ENCODE measurements at places on chromosomes 12 and 14.

DNA sequence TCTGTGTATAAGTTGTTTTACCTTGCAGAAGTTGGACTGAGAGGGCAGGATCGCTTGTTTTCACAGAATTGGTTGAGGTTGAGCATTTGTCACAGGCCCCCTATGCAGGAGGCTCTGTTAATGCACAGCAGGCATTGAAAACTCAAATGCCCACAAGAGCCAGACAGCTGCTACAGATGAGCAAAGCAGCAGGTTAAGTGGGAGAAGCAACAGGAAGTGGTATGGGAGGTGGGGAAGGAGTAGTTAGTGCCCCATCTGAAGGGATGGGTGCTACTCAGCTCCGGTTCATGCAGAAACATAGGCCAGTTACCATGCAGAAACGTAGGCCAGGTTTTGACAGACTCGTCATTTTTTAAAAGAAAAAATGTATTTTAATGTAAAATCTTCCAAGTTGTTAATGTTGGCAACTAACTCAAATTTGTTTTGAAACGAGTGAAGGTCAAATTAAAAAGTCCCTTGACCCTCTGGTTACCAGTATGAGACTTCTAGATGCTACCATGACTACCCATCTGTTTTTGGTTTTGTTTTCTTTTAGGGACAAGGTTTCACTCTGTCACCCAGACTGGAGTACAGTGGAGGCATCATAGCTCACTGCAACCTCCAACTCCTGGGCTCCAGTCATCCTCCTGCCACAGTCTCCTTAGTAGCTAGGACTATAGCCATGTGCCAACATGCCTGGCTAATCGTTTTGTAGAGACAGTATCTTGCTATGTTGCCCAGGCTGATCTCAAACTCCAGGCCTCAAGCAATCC lies 84.7 kb upstream of the FRMD6 start:
- DNase-seq, result no peak

DNA sequence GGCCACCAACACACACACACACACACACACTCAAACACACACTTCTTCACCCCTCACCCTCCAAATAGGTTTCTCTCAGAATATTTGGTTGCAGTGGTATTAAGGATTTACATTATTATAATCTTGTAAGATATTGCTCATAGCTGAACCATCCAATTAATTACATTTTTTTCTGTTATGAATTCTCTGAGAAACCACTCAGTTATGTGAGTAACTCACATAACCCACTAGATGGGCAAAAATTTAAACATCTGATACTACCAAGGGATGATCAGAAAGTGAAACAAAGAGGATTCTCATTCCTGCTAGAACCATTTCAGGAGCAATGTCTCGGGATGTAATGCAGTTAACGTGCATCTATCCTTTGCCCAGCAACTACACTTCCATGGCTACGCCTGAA lies 31.6 kb downstream of the TMTC1 start:
- no peak for DNase-seq

GRCh38 chr12:95805864-95806671 lies 15.5 kb upstream of the NTN4 start:
- no peak for DNase-seq

- DNase-seq, result no peak
Observed at GRCh38 chr14:72643317-72643801, 250.5 kb downstream of the DPF3 start.

- DNase-seq, result no peak
Observed at GRCh38 chr14:88194531-88194930, 128.5 kb downstream of the KCNK10 start.

DNA sequence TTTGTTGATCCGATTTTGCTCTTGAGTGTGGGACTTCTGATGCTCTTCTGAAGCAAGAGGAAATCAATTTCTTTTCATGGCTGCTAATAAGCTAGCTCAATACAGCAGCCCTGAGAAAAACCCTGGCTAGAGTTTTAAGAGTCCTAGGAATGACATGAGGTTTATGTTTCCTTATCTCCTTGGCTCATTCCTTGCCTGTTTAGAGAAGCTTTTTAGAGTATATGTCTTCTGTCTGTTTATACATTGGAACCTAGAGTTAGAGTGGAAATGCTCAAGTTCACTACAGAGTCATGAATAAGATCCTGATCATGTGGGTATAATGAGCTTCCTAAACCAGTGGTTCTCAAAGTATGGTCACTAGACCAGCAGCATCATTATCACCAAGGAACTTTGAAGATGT lies 34.5 kb downstream of the SMOC1 start:
- DNase-seq, result no peak

All from stimulated activated CD4-positive, alpha-beta T cell treated with anti-CD3 and anti-CD28 coated beads, TNF-alpha, amount 100 ng/mL, for 24 hours (primary cell).